Caudate nucleus (tissue), 63 donors: ENCODE measurements at places on chromosomes 5 and 9.

GRCh38 chr9:96491079-96491879, 41.3 kb downstream of the HABP4 start:
- DNase-seq, result no peak

DNA sequence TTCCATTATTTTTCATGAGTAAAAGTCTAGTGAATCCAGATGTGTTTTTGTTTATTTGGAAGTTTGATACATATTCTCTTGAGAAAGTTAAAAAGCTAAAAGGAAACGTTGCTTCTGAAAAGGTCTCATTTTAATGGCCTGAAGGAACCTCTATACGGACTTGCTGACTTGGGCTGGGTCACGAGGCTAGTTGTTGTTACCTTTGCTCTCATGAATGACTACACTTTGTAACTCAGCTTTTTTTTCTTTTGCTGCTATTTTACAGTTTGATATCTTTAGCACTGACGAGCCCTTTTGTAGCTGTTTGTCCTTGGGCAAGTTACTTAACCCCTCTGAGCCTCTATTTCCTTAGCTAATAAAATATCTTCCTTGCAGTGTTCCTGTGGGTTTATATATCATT, 211.5 kb downstream of the PCSK5 start:
- DNase-seq, result no peak

GRCh38 chr9:120985819-120986222, 59.2 kb upstream of the TRAF1 start:
- DNase-seq, result no peak

DNA sequence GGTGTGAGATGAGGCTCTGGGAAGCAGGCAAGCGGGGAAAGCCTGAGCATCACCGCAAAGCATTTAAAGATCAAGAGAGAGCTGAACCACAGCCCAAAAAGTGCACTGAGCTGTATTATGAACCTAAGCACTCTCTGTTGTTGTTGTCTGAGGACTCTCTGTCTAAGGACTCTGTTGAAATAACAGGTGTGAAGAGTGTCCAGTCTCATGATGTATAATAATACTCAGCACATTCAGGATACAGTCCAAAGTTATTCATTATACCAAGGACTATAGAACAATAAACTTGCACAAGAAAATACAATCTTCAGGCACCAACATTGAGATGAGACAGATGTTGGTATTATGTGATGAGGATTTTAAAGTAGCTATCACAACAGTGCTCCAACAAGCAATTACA, 71.8 kb upstream of the CTSV start:
- no peak for DNase-seq

DNA sequence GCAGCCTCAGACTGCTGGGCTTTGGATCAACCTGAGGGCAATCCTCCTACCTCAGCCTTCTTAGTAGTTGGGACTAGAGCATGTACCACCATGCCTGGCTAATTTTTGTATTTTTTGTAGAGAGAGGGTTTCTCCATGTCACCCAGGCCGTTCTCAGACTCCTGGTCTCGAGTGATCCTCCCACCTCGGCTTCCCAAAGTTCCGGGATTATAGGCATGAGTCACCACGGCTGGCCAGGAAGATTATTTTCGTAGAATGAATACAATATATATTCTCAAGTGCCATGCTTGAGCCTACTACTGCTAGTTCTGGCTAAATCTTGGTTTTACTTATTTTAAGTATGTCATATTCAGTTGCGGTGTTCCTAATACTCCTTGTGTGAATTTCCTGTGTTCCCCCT, 88.2 kb upstream of the CLINT1 start:
- no peak for DNase-seq

DNA sequence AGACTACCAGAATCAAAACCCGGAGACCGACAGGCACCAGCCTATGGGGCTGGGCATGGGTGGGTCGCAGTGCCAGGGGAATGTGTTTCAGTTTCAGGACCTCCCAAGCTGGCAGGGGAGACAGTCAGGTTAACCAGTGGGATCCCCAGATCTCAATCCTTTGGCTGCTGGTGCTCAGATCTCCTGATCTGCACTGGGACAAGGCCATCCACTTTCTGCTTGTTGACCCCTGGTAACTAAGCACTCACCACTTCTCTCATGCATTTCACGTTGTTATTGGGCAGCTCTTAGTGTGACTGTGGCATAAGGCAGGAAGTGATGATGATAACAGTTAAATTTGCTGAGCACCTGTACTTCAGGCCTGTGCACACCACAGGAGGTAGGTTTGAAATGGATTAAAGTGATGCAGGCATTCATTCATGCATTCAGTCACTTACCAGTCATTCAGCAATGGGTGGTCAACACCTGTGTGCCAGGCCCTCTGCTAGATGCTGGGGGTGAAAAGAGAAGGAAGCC, 42.1 kb upstream of the STXBP1 start:
- no peak for DNase-seq

DNA sequence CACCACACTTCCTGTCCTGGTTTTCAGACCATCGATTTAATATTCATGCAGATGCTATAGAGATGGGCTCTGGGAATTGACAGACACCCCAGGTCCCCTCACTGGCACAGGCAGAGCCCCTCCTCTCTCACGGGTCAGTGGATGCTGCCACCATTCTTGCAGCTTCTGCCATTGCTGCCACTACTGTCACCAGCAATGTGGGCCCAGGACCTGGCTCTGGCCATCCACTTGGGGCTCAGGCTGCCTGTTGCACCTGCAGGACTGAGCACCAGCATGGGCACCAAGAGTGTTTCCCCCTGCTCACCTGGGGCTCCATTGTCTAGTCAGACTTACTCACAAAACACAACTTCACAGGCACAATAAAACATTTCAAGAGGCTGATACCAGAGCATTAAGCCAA, 479.0 kb upstream of the ZNF608 start:
- DNase-seq, result no peak

DNA sequence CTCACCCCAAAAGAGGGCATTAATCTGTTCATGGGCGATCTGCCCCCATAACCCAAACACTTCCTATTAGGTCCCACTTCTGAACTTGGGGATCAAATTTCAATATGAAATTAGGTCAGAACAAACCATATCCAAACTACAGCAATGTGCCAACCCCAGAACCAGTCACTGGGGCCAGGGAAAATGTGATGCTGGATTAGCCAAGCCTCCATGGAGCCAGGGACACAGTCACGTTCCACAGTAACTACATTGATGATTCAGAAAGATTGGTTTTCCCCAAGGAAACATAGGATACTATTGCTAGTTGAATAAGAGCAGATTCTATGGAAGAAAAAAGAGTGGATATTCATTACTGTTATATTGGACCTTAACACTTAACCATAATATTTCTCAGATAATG, 84.2 kb downstream of the GIN1 start:
- no peak for DNase-seq
